ENCODE measurements at places on chromosomes 12 and 14.

DNA sequence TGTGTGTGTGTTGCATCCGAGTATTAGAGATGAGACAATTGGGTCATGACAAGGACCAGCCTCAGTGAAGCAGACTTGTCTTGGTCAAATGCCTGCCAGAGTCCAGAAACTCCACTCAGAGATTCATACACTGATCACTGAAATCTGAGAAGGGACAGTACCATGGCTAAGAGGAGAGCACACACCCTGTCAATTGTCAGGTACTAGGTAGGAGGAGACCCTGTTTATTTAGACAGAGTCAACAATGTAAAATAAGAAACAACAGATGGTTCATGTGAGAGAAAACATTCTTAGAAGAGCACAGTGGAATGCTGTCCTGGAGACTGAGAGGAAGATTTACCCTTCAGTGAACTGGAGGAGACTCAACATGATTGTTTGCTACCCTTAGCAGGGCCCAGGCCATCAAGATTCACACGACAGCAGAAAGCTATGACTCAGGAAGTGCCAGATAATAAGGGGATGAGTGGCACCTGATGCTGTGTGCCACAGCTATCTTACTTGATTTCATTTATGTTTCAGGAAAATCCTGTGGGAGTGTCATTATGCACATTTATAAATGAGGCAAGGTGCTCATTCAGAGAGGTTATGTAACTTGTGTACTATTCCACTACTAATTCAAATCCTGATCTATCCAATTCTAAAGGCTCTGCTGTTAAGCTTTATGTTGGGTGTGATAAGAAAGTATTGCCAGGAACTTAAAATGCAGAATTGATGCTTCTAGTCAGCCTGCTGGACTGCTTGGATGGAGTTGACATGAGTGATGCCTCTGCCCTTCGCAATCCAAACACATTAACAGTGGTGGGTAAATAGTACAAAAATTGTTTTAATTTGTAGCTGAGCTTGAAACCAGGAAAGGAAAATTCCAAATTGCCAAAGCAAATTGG lies 136.6 kb upstream of the NEDD1 start:
- DNase-seq = no peak

DNA sequence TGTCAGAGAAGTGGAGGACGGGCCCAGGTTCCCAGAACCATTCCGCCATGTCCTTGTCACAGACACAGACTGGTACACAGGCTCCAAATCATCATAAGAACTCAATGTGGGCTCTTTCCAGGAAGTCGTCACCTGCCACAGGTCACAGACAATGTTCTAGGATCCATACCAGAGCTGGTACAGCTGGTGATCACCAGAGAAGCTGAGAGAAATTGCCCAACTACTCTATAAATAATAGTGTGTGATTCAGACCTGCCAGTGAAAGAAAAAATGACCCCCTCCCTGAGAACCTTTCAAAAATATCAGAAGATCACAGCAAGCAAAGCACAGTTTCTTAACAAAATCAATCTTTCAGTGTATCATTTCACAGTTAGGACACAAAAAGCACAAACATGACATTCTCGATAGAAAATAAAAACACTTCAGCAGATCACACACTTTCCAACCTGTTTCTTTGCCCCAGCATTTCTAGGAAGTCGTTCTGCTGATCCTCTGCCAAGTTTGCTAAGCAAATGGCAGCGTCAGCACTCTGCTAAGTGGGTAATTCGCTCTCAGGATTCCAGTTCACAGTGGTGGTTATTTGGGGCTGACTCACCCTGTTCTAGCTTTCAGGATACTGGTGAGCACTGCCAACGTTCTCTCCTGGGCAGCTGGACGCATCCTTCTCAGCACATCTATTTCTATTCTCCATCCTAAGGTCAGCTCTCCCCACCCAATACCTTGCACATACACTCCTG lies 223.3 kb upstream of the SFSWAP start:
- DNase-seq = no peak

DNA sequence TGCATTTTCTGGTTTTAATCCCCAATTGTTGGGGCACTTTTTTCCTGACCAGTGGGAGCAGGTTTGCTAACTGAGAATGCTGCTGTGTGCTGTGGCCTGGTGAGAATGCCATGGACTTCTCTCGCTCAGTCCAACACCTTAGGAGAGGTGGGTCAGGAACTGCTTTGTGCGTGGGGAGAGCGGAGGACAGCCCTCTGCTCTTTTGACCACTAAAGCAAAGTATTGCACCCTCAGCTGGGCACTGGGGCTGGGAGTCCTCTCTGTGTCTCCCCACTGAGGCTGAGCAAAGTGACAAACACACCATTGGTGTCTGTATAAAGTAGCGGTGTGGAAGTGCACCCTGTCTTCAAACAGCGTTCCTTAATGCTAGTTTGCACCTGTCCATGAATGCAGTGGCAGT lies 136.2 kb downstream of the SAMD4A start:
- no peak for DNase-seq

GRCh38 chr12:41604830-41605229 lies 416.7 kb downstream of the PDZRN4 start:
- DNase-seq = peak; percentile 0

DNA sequence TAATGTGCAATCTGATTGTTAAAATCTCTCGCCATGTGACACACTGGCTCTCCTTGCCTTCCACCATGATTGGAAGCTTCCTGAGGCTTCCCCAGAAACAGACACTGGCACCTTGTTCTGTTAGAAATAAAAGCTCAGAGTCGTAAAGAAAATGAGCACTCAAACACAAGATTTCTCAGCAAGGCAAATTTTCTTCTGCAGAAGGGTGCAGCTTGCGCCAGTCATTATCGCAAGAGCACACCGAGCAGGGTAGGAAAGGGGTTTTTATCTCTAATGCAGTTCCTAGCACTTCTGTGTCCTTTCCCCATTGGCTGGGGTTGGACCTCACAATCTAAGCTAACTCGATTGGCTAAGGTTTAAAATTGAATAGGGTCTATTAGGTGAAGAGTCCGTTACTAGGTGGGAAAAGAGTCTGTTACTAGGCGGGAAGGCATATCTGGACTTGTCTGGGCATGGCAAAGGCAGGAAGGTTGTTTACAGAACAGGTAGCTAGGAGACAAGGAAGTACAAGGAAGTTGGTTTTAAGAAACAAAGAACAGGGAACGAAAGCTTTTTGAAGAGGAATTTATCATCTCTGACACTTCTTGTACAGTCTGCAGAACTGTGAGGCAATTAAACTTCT lies 62.6 kb upstream of the BICD1 start:
- DNase-seq = no peak

DNA sequence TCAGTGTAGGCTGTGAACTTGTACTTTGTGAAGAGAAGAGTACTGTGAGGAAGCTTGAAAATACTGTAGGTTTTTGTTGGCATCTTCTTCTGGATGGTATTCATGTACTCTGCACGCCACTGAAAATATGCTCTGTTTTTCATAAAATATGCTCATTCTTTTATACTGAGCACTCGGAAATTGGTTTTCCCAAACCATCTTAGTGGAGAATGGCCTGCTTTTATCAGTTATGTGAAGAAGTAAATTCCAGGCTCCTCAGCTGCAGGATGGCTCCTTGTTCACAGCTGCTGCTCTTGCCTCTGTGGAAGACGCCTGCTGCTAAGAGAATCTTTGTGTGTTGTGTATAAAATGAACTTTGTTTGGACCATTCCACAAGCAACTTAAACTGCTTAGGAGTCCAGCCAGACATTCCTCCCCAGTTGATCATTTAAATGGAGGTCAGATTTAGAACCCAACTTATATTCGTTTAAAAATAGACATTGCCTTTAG lies 443.5 kb upstream of the RGS6 start:
- peak; percentile 38 for DNase-seq

DNA sequence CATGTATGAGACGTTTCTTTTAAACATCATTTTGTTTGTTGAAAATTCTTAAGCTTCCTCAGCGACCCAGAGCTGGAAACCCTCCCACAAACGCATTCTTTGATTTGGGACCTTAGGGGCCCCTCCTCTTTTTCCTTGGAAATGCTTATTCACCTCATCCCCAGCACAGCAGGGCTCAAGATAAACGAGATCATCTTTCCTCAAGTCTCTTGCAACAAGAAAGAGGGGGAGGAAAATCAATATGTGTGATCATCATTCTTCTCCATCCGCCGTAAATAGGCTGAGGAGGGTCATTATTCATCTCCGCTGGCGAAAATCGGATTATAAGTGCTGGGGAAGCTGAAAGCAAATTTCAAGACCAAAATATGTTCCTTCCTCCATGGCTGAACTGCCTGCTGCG lies 1415.2 kb downstream of the AACS start:
- DNase-seq = no peak

DNA sequence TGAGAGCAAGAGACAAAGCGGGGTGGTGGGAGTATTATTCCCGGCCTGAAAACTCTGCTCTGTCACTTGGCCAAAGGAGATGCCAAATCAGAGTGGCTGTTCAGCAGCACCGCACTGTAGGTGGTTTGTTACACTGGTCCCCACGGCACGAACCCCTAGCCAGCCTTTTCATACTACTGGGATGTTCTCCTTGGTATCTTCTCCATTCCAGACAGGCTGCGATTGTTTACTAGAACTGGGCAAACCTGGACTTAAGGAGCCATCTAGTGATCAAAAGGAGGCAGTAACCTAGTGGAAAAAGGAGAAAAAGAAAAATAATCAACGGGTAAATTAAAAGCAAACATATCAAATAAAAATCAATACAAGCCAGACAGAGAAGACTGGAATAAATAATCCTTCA lies 58.9 kb upstream of the TMTC2 start:
- peak; percentile 40 for DNase-seq
